ENCODE measurements at places on chromosomes 6 and 20.
A peak's percentile ranks its signal among the peaks of the same experiment; 100 is the strongest.

- DNase-seq = no peak
These were observed 74.3 kb downstream of the CD40 start for GRCh38 chr20:46192376-46192944.

- DNase-seq = no peak
These were observed 32.7 kb upstream of the MCM3 start for GRCh38 chr6:52317211-52317610.

- DNase-seq = no peak
These were observed 95.2 kb downstream of the SMOC2 start for GRCh38 chr6:168536196-168536595.

- no peak for DNase-seq
These were observed 832.6 kb downstream of the QKI start for GRCh38 chr6:164247106-164247505.

DNA sequence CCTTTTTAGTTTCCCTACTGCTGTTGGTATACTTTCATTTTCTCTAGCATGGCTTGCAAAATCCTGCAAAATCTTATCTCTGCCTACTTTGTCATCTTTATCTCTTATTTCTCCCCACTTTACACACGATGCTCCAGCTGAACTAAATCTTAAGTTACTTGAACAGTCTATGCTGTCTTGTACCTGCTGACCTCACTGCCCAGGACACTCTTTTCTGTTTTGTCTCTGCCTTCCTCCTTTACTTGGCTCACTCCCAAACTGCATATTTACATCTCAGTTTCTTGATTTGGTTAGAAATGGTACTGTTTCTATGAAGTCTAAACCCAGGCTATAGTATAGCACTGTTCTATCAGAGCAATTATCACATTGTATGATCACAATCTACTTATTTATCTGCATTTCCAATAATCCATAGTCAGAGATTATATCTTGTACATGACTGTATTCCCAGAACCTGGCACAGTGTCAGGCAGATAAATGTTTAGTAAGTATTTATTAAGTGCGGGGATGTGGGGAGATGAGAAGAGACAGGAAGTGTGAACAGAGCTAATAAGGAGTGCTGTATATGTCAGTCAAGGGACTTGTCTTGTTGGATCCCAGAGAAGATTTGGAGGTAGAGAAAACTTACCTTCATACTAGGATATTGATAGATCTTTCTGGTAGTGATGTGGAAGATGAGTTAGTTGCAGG, 57.6 kb downstream of the ADGRG6 start:
- DNase-seq = no peak

- no peak for DNase-seq
These were observed 580.0 kb upstream of the ZNF337 start for GRCh38 chr20:26276554-26277210.

DNA sequence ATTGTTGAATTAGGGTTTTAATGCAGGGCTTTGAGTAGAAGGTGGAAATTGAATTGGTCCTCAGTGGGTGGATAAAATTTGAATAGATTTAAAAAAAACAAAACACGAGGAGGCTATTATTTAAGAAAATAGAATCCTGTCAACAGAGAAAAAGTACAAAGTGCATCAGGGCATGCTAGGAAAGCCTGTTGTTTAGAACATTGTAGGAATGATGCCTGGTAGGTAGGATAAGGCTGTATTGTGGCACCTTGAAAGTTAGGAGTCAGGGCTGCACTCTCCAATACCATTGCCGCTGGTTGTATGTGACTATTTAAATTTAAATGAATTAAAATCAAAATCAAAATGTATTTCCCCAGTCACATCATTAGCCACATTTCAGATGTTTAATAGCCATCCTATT, 363.9 kb downstream of the UTRN start:
- DNase-seq = no peak

GRCh38 chr20:46144432-46145025, 26.4 kb downstream of the CD40 start:
- DNase-seq = no peak

- no peak for DNase-seq
These were observed 60.6 kb upstream of the NCOA3 start for GRCh38 chr20:47440857-47441773.

GRCh38 chr6:44401138-44401537, 13.6 kb downstream of the CDC5L start:
- no peak for DNase-seq

DNA sequence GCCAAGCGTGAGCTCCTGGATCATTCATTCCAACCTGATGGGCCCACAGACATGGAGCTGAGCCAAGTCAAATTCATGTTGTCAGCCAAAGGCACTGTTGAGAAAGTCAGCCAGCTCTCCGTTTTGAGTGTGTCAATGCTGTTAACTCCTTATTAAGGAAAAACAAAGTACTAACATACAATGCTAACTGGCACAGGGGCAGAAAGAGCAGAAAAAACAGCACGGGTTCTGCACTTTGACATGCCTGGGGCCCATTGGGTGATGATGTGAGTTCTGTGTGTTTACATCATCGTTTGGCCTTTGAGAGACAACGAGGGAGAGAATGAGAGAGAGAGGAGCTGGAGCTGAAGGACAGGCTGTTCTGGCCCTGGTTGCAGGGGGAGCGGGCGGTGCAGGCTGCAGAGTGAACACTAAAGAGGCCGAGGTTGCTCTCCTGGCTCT, 85.9 kb downstream of the SMOC2 start:
- no peak for DNase-seq

GRCh38 chr6:25550631-25551030, 101.4 kb upstream of the SCGN start:
- DNase-seq = no peak

DNA sequence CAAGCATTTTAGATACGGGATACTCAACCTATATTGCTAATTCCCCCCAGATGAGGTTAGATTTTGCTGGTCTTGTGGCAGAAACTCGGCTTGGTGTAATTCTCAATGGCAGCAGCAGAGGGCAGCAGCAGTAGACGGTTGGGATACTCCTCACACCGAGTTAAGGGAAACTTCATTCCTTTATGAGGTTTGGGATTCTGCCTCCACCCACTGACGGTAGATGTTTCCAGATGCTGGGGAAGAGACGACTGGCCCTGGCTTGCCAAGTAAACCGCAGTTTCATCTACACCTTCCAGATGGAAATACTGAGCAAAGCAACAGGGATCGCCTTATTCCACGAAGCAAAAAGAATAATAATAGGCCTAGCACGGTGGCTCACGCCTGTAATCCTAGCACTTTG, 8.2 kb upstream of the TBC1D7 start:
- DNase-seq = peak; percentile 60

DNA sequence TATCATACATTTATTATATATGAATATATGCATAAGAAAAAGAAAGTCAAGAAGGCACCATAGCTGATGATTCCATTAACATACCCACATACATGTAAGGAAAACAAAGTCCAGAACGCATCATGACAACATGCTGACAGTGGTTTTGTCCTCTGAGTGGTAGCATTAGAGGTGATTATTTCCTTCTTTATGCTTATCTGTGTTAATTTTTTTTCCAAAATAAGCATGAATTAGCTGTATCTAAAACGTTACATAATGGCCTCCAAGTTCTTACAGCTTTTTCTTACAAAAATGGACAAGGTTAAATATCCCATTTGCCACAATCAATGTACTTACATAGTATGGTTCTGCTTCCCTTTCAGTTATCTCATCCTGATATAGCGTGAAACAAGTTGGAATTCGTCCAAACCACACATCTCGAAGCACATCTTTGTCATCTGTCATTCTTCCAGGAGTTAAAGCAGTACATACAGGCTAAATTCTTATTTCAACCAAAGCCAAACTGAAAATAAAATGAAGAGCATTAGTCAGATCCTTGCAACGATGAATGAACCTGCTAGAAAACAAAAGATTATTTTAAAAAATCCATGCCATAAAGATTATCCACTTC, 9.7 kb downstream of the ATG5 start:
- DNase-seq = no peak

DNA sequence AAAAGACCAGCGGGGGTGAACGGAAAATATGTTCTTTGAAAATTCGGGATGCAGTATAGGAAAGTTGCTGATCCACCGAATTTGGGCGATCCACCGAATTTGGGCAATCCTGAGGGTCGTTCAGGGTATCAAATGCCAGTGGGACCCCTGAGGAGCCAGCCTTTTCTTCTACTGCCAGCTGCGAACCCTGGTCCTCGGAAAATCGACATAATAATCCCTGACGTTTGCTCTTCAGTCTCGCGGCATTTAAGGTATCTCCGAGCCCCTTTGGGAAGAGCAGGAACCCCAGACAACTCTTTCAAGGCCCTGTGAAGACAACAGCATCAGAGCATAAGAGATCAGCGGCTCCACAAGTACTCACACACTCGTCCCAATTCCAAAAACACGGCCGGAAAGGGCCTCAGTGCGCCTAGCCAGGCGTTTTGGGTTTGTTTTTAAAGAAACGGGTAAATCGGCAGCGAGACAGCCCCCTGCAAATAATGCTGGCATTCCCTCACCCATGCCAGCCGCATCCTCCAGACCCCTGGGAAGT, 1.0 kb downstream of the SIM1 start:
- DNase-seq = no peak

DNA sequence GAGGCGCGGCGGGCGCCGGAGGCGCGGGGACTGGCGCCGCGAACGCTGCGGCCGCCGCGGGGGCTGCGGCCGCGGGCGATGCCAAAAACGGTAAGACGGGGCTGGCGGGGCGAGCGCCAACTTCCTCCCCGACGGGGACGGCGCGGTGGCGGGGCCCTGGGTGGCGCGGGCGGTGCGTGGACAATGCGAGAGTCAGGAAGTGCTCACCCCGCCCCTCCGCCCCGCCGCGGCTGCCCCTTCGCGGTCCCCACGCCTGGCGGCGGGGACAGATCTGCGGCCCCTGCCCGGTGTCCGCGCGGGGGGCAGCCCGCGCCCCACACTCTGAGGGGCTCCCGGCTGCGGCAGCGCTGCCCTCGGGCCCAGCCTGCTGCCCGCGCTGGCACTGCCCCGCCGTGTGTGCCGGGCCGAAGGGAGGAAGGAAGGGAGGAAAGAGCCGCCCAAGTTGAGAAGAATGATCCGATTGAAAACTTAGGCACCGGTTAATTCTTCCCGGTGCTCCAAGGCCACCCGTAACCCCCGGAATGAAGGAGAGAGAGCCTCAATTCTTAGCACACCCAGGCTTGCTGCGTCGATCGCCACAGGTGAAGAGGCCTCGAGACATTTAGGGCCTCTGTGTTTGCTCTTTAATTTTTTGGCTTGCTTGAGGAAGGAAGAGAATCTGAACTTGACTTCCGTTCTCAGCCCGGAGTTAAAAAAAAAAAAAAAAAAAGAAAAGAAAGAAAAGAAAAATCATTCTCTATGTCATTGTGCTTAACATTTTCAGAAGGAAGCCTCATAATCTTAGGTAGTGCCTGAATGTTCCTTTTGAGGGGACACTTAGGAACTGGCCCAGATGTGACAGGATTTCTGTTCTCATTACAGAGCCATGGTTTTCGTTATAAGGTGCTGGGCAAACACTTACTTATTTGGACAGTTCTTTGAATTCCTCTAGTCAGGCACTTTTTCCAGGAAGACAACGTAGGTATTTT, 982 bp downstream of the HECA start:
- DNase-seq = no peak

DNA sequence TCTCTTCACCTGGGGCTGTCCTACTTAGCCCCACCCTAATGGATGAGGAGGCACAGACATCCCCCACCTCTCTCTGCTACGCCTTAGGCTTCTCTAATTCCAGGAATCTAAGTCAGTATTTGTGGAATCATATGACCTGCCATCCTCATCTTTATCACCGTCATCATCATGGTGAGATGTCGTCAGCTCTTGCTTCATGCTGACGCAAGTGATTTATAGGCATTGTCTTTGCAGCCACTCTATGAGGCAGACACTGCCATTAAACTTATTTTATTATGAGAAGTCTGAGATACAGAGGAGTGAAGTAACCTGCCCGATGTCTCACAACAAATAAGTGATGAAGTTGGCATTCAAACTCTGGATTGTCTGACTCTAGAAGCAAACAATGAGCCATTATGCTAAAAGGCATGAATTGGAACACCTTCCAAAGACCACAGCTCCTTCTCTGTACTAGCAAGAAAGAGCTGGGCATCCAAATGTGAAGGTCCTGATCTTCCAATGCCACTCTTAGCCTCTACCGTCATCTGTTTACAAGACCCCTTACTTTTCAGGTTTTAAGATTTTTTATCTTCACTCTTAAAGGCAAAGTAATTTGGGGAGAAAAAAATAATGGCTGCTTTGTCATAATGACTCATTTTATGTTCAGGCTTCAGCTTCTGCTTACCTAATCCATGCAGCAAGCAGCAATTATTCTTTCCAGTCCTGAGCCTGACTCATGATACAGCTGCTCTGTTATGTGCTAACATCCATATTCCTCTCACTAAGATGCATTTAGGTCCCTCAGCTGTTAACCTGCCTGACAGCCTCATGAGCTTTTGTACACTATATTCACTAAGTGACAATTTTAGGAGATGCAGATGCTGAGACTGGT, 113.7 kb upstream of the BCLAF1 start:
- DNase-seq = no peak

DNA sequence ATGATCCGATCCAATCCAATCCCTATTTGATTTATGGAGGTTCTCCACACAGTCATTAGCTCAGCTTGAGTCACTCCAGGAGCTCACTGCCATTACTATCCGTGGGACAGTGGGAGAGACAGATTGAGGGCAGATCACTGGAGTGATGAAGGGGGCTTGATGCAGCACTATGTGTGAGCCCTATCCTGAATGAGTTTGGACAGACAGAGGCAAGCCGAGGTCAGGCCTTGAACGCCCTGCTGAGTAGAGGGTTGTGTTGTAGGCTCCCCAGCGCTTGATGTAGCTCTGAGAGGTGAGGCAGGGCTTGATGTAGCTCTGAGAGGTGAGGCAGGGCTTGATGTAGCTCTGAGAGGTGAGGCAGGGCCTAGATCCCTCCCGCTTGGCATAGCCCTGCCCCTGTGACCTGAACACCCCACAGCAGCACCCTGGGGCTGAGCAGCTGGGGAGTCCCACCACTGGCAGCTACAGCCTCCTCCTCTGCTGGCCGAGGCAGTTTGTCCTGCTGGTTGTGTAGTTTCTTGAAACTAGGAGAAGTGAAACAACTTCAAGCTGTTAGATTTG, 58.7 kb downstream of the ZFAND3 start:
- no peak for DNase-seq

- DNase-seq = no peak
These were observed 79.9 kb downstream of the ATXN1 start for GRCh38 chr6:16681260-16681873.
